ENCODE measurements at places on chromosomes 16 and 17.
A peak's percentile ranks its signal among the peaks of the same experiment; 100 is the strongest.

- no peak for DNase-seq
These were observed 42.1 kb downstream of the TK2 start for GRCh38 chr16:66507731-66508239.

GRCh38 chr16:81581107-81581506 is 136.5 kb downstream of the CMIP start:
- DNase-seq, result no peak

DNA sequence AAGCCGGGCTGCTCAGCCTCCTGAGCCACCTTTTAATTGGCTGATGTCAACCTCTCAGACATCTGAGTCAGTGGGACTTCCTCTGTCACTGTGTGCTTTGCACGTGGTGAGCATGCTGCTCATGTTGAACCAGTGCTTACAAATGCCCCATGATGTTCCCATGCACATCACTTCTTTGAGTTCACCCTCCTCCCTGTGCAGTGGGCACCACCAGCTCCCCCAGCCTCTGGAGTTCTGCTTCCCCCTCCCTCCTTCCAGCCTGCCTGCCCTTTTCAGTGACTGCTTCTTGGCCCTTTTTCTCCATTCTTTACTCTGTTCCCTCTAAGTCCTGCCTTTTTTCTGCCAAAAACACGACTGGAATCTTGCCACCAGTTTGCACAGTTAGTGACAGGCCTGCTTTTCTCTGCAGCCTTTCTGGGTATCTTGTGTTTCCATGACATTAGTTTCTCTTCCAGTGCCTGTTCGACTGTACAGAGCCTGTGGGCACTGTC is 41.6 kb downstream of the USP10 start:
- no peak for DNase-seq

- DNase-seq, result peak; percentile 77
These were observed 2.1 kb downstream of the MGAT5B start for GRCh38 chr17:76870377-76870714.

DNA sequence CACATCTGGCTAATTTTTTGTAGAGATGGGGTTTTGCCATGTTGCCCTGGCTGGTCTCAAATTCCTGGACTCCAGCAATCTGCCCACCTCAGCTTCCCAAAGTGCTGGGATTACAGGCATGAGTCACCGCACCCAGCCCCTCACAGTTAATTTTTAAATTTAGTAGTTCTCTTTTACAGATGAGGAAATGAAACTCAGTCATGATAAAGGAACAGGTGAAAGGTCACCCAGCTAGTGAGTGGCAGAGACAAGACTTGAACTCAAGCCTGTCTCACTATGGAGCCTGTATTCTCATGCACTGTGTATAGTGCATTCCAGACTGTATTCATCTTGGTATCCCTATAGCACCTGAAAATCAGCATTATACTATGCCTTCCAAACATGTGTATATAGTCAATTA is 77.1 kb upstream of the WSB1 start:
- no peak for DNase-seq

- no peak for DNase-seq
These were observed 338.3 kb downstream of the BCAS3 start for GRCh38 chr17:61015966-61016365.

DNA sequence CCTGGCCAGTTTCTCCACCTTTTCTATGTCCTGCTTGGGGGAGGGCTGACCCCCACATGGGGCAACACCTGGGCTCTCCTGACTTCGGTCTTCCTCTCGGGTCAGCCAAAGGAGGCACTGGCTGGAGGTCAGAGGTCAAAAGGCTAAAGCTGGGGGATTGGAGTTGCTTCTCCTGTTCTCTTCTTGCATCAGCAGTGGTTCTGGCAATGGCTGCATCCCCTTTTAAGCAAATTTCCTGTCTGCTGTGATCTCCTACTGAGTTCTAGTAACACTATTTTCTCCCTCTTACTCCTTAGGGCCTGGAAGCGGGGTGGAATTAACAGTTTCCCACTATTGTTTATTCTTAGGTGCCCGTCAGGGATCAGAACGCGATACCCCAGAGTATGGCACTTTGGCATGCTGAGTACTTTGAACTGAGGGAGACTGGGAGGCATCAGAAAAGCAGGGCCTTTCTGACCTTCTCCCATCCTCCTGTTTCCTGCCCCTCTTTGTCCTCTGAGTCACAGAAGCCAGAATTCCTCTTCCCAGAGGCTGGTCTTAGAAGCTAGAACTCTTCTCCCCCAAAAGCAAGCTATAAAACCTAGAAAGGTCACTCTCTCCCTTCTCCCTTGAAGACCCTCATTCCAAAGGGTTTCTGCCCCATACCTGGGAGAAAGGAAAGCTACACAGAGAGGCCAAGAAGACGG is 268.2 kb downstream of the STX8 start:
- DNase-seq, result no peak

DNA sequence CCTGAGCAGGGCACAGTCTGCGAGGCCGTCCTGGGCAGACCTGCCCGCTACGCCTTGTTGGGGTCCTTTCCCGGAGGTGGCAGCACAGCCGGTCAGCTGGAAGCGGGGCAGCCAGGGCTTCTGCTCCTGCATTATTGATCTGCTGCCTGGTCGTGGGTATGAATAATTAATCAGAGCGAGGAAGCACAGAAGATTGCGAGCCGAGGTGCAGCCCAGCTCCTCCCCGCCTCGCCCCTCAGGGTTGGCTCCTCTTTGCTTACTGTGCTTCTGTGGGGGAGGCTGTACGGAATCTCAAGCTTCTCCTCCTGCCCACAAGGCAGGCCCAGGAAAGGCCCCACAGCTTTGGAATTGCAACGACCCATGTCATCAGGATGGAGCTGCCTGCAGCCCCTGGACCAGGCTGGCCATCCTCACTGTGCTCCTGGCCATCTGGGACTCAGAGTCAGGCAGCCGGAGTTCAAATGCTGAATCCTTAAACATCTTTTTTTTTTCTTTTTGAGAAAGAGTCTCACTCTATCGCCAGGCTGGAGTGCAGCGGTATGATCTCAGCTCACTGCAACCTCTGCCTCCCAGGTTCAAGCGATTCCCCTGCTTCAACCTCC is 25.6 kb downstream of the TRARG1 start:
- no peak for DNase-seq

- no peak for DNase-seq
These were observed 21.7 kb upstream of the SMURF2 start for GRCh38 chr17:64683796-64684195.

DNA sequence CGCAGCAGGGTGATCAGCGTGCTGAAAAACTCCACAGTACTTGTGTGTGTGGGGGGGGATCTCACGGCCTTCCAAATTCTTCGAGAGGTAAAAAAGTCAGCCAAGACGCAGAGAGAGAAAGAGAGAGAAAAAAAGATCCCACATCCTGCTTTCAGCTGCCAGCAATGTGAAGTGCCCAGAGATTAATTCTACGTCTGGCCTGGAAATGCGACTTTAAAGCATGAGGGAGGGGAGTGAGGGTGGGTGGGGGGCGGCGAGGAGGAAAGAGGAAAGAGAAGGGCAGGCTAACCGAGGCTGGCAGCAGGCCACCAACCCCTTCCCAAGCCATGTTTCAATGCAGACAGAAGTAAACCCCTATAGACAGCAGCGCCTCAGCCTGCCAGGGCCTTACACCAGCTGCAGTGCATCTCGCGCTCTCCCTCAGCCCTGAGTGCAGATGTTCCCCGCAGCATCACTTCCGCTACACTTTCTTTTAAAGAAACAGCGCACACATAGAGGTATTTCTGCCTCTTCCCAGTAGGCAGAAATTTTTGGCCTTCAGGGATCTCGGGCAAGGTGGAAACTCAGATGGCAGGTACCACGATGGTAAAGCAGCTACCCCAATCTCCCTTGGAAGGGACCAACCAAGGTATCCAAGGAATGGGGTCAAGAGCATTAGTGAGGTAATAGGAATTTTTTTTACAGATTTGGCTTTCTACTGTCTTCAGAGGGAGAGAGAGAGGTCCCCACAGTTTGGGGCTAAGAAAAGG is 87.8 kb downstream of the SMG6 start:
- DNase-seq, result peak; percentile 78

- DNase-seq, result no peak
These were observed 47.7 kb downstream of the BEAN1 start for GRCh38 chr16:66474750-66475199.

DNA sequence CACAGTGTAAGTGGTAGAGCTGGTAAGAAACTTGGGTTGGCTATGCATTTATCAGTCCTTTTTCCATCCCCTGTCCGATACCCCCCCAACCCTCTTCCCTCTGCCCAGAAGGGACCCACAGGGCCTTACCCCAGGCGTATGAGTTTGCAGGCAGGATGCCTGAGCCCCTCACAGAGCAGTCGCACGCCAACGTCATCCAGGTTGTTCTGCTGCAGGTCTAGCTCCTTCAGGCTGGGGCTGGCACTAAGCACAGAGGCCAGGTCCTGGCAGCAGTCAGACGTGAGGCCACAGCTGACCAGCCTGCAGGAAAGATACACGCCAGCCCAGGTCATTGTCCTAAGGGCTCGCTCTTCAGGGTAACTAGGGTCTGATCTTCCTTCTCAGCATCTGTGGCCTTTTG is 45.0 kb downstream of the NLRP1 start:
- no peak for DNase-seq

GRCh38 chr17:61504697-61505096 is 52.5 kb downstream of the TBX4 start:
- DNase-seq, result no peak

DNA sequence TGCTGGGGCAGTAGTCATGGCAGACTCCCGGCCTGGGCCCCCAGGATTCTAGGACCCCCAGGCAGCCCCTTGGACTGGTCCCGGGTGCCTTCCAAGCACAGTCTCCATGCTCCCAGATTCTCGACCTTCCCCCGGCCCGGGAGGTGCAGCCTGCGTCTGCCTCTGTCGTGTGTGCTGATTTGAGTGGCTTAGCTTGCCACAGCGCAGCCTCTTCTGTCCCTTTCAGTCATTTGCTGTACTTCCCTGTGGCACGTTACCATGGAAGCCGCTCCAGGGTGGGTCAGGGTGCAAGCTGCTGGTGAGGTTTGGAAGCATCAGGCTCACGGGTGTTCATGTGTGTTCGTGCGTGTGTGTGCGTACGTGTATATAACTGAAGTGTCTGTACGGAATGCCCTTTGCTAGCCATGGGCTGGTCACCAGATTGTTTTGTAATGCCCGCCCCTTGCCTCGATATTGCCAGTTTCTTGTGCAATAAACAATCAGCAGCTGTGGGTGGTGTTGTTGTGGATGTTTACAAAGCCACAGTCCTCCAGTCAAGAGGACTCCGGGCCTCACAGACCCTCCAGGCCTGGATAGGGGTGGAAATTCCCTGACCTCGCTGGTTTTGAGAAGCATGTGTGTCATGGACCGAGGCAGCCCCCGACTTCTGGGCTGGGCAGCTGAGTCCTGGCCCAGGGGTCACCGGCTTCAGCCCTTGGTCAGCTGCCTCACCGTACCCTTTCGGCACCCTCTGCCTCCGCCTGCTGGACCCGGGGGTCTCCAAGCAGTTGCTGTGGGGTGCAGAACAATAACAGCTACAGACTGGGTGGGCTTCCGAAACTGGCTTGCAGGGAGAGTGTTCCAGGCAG is 9.7 kb upstream of the CLEC18A start:
- DNase-seq, result no peak

- no peak for DNase-seq
These were observed 4.9 kb downstream of the BCL7C start for GRCh38 chr16:30888856-30889499.

GRCh38 chr16:67246081-67246755 is 1.1 kb downstream of the FHOD1 start:
- DNase-seq, result peak; percentile 89

GRCh38 chr16:65176603-65177002 is 54.7 kb upstream of the CDH11 start:
- no peak for DNase-seq

DNA sequence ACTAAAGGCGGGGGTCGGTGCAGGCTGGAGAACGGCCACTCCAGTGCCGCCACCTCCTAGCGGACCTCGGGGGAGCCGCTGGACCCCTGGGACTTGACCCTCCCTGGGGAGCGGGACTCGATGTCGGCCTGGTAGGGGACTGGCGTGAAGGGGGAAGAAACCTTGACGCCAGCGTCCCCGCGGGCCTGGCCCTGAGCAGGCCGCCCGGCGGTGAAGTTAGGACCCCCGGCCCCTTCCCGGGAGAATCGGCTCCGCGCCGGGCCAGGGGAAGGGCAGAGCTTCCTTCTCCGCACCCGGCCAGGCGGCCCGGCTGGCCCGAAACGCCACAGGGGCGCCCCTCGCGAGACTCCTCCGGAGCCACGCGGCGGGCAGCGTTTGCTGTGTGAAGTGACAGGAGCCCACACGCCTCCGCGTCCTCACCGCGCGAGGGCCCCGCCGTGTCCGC is 389 bp downstream of the DUS1L start:
- peak; percentile 20 for DNase-seq

DNA sequence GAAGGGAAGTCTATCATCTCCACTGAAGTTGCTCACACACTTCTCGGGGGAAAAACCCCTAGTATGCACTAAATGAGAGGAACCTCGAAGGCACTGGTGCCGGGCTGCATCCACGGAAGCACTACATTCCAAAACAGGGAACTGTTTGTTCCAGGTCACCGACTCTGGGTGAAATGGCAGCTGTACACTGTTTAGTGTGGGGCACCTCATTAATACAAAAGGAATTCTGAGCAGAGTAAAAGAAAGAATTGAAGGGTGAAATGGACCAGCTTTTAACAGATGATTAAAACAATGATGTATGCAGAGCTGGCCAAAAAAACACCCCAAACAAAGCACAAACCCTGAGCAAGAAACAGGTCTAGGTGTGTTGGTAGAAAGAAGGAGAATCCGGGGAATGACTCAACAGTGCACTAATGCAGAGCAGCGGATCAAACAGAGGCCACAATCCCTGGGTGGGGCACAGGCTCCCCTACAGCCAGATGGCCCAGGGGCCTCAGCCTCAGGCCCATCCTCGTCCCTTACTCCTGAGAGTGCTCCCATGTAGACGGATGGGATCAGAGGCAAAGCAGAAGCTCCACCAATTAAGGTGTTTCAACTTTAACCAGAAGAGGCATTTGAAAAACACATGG is 161.5 kb downstream of the ZFHX3 start:
- no peak for DNase-seq

DNA sequence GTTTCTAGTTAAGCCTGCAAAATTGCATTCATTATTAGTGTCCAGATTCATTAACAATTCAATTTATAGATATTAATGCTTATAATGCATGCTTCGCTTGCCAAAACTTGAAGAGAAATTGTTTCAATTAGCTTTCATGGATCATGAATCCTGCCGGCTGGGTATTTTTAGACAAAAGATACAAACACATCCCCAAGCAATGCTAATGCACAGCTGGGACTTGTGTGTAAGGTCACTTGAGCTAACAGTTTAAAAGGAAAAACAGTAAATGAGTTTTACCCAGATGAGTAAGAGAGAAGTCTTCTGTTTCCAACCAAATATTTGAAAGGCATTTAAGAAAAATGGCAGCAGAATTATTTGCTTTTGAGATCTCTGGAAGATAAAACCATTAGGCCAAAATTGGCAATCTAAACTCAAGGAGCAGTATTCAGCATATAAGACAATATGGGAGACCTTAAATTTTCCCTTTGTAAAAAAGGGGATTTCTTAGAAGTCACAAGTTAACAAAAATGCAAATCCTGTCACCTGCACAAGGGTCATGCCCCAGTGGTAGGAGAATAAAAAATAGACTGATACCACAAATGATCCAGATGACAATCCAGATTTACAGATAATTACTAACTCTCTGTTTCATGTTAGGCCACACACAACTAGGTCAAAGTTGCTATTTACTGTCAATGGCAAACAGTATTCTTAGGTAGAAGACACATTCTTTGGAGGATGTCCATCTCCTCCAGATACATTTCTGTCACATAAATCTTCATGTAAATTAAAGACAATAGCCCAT is 418.4 kb upstream of the PMFBP1 start:
- DNase-seq, result no peak

GRCh38 chr16:67278773-67279295 is 498 bp upstream of the PLEKHG4 start:
- DNase-seq, result peak; percentile 26

GRCh38 chr17:35895636-35896587 is 15.8 kb upstream of the CCL5 start:
- DNase-seq, result no peak

Data from GM23338 (cell line).